Epithelial cell of prostate (primary cell): ENCODE measurements at places on chromosomes 13 and 19.
A peak's percentile ranks its signal among the peaks of the same experiment; 100 is the strongest.

DNA sequence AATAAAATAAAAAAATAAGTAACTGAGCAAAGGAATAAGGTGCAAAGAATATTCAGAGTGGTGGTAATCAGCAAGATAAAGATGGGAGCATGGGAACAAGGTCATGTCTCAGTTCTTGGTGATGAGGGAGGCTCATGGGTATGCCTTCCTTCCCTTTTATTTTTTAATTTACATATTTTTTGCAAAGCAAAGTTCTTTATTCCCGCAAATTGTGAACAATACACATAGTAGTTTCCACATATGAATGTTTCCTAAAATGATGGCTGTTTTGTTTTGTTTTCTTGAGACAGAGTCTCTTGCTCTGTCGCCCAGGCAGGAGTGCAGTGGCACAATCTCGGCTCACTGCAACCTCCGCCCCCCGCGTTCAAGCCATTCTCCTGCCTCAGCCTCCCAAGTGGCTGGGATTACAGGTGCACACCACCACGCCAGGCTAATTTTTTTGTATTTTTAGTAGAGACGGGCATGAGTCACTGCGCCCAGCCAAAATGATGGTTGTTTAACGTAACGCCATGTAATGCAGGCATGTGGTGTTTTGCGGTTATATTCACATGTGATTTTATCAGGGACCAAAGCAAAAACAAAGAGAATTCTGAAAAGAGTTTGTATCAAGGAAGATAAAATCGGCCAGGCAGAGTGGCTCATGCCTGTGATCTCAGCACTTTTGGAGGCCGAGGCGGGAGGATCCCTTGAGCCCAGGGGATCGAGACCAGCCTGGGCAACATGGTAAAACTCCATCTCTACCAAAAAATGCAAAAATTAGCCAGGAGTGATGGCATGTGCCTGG is 4.5 kb upstream of the ADGRE2 start:
- DNase-seq, result no peak

- DNase-seq, result peak; percentile 92
Measured at GRCh38 chr19:54209811-54210494, 9.3 kb downstream of the RPS9 start.

DNA sequence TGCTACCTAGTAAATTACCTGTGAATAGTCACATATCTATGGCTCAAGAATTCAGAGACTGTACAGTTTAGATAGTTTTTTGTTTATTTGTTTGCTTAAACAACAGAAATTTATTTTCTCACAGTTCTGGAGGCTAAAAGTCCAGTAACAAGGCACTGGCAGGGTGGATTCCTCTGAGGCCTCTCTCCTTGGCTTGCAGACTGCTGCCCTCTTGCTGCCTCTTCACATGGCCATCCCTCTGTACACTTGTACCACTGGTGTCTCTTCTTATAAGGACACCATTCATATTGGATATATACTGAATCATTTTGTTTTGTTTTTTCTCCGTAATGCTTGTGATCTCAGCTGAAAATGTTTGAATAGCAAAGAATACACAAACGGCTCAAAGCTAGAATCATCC is 56.4 kb upstream of the MIR17HG start:
- no peak for DNase-seq

DNA sequence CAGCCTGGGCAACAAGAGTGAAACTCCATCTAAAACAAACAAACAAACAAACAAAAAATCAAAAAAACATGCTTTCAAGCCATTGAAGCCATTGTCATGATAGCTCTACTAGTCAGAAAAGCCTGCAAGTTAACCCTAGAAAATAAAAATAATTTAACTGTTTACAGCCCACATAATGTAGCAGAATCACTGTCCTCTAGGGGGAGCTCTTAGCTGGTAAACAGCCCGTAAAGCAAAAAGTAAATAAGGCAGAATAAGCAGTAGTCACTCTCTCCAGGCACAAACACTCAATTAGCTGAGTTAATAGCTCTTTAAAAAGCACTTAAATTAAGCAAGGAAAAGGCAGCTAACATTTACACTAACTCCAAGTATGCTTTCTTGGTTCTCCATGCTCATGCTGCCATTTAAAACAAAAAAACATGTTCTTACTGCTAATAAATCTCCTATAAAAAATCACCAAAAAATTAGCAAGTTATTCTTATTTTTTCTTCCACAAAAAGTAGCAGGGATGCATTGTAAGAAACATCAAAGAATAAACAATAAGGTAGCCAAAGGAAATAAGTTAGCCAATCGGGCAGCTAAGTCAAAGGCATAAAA is 11.3 kb downstream of the LILRB4 start:
- no peak for DNase-seq

DNA sequence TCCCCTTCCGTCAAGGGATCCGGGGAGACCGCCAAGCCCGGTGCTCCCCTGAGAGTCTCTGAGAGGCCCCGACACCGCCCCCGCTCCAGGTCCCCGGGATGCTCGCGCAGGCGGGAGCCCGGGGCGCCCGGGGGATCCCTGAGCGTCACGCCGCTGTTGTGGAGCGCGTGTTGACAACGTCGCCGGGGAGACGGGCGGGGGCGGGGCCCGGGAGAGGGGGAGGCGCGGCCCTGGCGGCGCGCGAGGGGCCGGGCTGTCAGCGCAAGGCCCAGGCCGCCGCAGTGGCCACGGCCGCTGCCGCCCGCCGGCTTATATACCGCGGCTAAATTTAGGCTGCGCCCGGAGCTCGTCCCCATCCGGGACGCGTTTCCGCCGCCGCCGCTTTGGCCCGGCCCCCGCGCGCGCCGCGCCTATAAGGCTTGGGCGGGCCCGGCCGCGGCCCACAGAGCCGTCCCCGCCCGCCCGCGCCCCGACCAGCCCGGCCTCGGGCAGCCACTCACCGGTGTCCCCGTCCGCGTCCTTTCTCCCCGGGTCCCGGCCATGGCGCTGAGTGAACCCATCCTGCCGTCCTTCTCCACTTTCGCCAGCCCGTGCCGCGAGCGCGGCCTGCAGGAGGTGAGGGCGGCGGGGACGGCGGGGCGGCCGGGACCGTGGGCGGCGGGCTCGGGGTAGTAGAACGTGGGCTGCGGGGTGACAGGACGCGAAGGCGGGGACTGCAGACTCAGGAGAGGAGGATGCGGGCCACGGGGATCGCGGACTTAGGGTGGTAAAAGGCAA is at the start of gene KLF2:
TSS of gene KLF2 (plus strand) at position 443 of the 777 bp plus-strand sequence. CDS start at position 541, 98 bp downstream.
- no peak for DNase-seq

GRCh38 chr19:57935731-57936130 is 529 bp upstream of the ZNF418 start:
- DNase-seq, result no peak

DNA sequence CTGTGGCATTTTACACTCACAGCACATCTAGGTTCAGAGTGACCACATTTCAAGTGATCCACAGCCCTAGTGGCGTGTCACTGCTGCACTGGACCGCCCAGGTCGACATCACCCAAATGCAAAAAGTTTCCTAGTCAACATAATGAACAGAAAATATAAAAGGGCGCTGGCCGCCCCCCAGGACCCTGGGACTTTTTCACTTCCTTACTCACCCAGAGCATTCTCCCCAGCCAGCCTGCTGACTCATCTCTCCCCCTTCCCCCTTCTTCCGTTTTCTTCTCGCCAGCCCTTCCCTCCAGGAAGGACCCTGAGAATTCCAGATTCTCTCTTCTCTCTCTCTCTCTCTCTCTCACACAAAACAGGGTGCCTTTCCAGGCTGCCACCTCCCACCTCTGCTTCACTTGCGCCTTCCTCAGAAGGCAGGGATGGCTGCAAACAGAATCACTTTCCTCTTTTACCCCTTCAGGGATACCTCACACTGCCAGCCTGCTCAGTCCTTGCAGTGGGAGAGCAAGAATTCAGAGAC is 21.0 kb upstream of the GRWD1 start:
- DNase-seq, result no peak

DNA sequence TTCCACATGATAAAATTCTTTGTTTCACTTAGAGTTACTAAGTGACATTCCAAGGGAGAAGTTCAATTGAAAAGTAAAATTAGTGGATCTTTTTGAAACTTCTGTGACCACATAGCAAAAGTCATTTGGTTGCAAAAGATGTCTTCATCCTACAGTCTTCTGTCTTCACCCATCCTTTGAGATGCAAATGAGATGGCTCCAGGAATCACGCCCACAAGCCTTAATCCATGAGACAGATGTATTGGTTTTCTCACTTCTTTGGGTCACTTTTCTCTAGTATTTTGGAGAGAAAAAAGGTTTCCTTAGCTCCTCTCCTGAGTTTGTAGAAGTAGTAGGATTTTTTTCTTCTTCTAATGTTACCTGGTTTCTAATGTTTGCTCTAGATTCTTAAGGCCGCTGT is 259.5 kb upstream of the SLC10A2 start:
- DNase-seq, result no peak

GRCh38 chr13:40578055-40578454 is 88.4 kb downstream of the FOXO1 start:
- no peak for DNase-seq

GRCh38 chr19:7197760-7198696 is 96.2 kb downstream of the INSR start:
- peak; percentile 81 for DNase-seq

DNA sequence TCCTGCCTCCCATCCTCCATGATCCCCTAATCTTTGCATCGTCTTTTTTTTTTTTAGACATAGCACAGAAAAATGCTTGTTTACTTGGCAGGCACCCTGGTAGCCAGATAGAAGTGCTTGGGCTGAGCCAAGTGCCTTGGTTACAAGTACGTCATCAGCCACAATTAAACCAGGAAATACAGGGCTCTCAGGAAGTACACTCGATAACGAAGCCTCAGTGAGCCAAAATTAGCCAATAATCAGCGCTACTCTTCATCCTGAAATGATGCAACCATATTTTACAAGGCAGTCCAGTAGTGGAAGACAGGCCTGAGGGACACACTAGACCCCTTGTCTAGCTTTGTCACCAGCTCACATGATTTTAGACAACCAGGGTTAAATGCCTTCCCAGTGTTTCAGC is 194.0 kb upstream of the NBEA start:
- no peak for DNase-seq

GRCh38 chr19:15337202-15337601 is 4.9 kb upstream of the BRD4 start:
- no peak for DNase-seq

GRCh38 chr13:73325723-73326558 is 267.1 kb downstream of the KLF5 start:
- DNase-seq, result no peak

DNA sequence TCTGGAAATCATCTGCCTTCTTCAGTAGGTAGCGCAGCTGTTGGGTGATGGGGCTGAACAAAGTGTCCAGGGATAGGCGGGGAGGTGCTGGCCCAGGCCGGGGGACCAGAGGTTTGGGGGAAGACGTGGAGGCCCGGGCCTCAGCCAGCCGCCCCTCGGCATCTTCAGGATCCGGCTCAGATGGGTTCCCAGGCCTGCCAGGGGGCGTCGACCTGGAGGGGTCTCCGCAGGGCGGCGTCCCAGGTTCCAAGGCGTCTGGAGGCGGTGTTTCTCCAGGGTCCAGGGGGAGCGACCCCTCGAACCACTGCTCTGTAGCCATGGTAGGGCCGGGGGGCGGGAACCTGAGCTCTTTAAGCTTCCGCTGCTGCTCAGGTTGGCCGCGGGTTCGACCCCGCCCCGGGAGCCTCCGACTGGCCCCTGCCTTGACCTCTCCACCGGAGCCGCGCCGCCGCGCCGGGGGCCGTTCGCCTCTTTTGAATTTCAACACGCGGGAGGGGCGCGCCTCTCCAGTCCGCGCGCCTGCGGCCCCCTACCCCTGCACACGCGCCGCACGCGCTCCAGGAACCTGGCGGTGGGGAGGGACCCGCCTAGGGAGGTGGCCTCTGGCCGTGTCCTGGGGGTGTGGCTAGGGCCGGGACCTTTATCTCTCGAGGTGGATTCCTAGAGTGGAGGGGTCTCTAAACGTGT is at the start of gene C19orf67:
TSS of gene C19orf67 (minus strand) at position 475 of the 687 bp plus-strand sequence. CDS start at position 319, 156 bp downstream.
- DNase-seq, result no peak

DNA sequence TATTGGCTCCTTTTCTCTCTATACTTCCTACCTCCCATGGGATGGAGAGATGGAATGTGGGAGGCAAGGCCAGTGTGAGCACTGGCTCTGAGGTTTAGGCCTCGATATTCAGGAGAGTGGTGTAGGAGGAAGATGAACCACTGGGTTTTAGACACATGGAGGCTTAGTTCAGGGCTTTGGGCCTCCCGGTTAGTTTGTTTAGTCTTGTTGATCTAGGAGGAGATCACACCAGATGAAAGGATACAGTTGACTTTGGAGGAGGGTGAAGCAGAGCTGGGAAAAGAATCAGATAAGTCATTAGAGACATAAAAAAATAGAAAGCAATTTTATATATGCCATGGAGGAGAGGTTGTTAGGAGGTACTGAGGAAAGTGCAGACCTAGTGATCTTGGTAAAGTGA is 30.9 kb downstream of the RNASEH2B start:
- no peak for DNase-seq

DNA sequence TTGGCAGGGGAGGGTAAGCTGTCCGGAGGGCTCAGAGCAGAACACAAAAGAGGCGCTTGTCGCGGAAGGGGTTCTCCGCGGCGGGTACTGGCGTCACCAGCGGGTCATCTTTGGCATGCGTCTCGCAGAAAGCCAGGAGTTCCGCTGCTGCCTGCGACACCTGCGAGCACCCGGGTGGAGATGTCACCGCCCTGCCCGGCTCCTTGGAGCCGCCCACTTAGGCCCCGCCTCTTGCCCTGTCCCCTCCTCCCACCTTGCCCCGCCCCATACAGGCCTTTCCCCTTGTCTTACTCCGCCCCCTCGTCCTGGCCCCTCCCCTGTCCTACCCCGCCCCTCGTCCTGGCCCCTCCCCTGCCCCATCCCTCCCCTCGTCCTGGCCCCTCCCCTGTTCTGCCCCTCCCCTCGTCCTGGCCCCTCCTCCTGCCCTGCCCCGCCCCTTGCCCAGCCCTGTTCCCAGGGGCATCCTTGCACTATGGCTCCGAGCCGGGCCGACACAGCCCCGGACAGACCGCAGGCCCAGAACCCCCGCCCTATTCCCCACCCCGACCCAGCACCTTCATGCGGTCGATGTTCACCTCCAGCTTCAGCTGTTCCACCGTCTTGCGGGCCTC is 1.9 kb downstream of the GNG8 start:
- peak; percentile 48 for DNase-seq

- DNase-seq, result no peak
Measured at GRCh38 chr13:39201180-39201579, 162.9 kb downstream of the NHLRC3 start.

- no peak for DNase-seq
Measured at GRCh38 chr19:45130888-45131615, 29.7 kb downstream of the NKPD1 start.

- no peak for DNase-seq
Measured at GRCh38 chr13:76523740-76524340, 362.4 kb downstream of the KCTD12 start.

- no peak for DNase-seq
Measured at GRCh38 chr13:68190818-68191217, 960.7 kb upstream of the PCDH9 start.

- no peak for DNase-seq
Measured at GRCh38 chr13:38391341-38391740, 41.7 kb downstream of the UFM1 start.

DNA sequence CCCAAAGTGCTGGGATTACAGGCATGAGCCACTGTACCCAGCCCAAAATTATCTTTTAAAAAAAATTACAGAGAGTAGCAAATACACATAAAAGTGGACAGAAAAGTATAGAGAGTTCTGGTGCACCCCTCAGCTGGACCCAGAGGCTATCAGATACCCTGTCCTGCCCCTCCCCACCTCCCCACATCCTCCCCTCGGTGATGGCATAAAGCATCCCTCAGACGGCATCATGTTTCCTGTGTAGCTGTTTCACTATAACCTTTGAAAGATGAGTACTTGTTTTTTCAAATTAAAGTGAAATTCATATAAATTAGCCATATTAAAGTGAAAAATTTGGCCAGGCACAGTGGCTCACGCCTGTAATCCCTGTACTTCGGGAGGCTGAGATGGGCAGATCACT is 20.1 kb downstream of the SLC27A1 start:
- DNase-seq, result no peak

- no peak for DNase-seq
Measured at GRCh38 chr19:45187421-45188100, 9.0 kb downstream of the BLOC1S3 start.
